ENCODE measurements at places on chromosomes 4 and X.

GRCh38 chrX:120419463-120419862 is 49.6 kb downstream of the LAMP2 start:
- no peak for DNase-seq

DNA sequence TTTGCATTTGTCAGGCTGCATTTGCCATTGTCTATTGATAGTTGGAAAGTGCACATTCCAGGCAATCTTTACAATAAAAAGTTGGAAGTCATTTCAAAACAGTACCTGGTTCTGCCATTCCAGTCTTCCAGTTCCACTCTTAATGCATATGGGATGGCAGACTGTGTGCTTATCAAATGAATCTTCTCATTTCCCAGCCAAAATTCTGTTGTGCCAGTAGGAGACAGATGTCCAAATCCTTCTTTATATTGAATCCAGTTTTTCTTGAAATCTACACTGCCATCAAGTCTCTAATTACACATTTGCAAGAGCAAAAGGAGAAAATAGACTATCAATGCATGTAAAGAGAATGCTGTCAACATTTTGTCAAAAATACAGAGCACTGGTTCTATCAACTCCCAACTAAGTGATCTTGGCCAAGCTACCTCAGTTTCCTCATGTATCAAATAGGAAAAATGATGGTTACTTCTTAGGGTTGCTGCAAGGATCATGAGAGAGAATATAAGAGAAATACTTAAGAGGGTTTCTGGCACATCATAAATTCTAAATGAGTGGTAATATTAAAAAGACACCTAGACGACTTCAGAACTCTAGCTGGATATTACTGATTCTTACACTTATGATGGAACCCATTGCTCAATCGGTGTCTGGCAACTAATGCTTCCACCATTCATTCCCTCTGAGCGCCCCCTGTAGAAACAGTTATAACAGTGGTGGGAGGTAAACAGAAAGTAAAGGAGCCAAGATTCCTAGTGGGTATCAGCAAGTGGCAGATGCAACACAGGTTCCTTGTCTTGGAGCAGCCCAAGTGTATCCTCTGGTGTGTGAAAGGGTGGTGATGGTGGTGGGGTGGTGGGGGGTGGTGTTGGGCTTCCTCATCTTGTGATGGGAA is 3.8 kb downstream of the FGG start:
- DNase-seq, result no peak

- no peak for DNase-seq
Observed at GRCh38 chr4:138099385-138099784, 142.8 kb downstream of the SLC7A11 start.

- DNase-seq, result no peak
Observed at GRCh38 chr4:63371001-63371400, 1038.2 kb downstream of the TECRL start.

DNA sequence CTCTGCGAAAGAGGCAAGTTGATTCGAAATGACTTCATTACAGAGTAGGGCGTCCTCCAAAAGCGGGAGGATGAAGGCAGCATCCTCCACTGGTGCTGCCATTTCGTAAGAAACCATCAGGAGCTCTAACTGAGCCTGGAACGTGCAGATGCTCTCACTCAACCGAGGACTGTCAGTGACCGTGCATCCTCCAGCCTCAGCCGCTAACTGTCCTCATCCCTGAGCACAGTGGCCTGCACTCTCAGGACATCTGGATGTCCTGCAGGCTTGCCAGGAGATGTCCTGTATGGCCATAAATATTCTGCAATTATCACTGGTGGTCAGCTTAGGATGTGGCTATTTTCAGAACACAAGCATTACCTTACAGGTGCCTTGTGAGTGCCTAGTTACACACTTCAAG is 107.1 kb upstream of the ADRA2C start:
- no peak for DNase-seq

- no peak for DNase-seq
Observed at GRCh38 chr4:177001271-177002175, 208.8 kb upstream of the VEGFC start.

DNA sequence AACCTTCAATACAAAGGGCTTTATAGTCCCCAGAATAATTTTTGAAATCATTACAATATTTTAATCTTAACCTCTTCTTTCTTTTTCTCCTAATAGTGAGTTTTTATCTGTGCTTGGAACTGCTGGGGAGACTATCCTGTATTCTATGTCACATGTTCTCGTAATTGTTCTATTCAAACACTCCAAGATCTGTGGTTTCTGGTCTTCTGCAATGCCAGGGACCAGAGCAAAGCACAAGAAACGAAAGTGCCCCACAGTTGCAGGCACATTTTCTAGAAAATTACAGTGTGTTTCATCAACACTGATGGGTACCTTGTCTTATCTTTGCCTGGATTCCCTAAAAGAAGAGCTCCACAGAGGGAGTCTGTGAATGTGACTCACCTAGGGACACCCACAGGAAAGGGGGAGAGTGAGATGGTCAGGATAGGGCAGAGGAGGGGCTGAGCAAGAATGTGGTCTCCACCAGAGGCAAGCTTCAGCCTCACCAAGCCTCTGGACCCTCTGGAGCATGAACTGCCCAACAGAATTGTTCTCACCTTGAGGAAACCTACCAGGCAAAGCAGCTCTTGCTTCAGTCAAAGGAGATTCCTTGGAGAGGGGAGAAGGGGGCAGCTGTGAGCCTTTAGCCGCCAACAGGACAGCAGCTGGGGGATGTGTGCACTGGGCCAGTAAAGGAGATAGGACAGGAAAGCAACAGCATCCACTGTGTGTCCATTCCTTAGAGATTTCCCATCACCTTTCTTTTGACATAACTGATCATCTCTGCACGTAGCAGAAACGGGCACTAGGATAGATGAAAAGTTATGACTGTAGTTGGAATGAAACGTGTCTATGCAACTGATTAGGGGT is 25.9 kb downstream of the UNC5C start:
- no peak for DNase-seq

GRCh38 chr4:147617841-147618691 is 869 bp downstream of the TMEM184C start:
- no peak for DNase-seq

- DNase-seq, result no peak
Observed at GRCh38 chrX:150768580-150769190, 75.5 kb downstream of the MTMR1 start.

- no peak for DNase-seq
Observed at GRCh38 chrX:122094611-122095010, 1047.2 kb downstream of the GLUD2 start.

- no peak for DNase-seq
Observed at GRCh38 chrX:97326456-97326855, 442.7 kb downstream of the RPA4 start.

DNA sequence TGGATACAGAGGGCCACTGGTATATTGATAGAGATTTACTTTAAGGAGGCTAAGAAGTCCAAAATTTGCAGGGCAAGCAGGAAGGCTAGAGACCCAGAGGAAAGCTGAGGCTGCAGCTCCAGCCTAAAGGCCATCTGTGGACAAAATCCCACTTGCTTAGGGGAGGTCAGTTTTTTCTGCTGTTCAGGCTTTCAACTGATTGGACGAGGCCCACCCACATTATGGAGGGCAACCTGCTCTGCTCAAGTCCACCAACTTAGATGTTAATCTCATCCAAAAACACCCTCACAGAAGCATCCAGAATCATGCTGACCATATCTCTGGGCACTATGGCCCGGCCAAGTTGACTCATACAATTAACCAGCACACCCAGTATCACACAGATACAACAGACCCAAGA is 176.3 kb downstream of the EVC2 start:
- no peak for DNase-seq

DNA sequence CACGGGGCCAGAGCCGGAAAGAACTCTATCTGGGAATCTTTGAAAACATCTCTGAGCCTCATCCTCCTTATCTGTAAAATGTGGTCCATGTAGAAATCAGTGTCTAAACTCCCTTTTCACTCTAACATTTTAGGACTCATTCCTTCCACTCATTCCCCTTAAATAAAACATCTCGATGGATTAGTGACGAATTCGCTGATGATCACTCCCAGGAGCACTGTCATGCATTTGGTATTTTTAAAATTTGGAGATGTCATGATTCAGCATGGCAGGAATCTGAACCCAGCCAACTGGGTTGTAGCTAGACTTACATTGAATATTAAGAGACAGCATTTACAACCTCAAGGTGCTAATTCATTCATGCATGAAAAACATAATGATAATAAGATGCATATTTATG is 88.1 kb downstream of the SPANXN3 start:
- no peak for DNase-seq

DNA sequence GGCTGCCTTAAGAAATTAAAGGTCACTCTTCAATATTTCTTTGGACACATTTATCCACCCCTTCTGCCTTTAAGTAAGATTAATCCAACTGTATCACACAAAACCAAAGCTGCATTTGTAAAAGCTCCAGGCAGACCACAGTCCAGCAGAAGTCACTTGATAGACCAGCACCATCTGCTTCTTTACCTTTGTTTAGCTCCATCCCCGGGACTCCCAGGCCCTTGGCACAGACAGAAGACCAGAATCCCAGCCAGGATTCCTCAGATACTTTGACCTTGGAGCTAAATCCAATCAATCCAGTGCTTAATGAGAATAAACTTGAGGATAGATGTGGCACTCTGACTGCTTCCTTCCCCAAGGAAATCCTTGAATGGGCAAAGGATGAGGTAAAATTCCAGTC is 333.1 kb upstream of the RASGEF1B start:
- DNase-seq, result no peak

GRCh38 chr4:16636912-16637630 is 261.4 kb downstream of the LDB2 start:
- DNase-seq, result no peak

GRCh38 chr4:26452565-26453531 is 37.4 kb downstream of the CCKAR start:
- no peak for DNase-seq

DNA sequence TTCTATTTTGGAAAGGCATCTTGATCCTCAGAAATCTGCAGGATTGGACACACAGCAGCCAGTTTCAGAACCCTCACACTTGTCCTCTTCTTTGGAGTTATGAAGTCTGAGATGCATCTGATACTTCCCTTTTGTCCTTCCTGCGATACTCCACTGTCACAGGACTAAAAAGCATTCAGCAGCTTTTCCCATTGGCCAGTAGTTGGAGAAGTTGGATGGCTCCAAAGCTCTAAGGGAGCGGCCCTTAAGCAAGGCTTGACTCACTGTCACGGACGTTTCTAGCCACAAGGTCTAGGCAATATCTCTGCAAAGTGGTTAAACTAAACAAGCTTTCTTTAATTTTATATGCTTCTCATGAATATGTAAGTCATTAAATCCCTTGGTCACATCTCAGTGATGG is 417.0 kb downstream of the AFF2 start:
- DNase-seq, result no peak

Data from stimulated activated CD4-positive, alpha-beta T cell treated with anti-CD3 and anti-CD28 coated beads, Interleukin-1b, Interleukin-23, amount 100 ng/mL, for 1 hour (primary cell).